ENCODE measurements at places on chromosomes 13 and 19.

- DNase-seq = no peak
Measured at GRCh38 chr13:24027494-24027893, 130.2 kb upstream of the C1QTNF9B start.

DNA sequence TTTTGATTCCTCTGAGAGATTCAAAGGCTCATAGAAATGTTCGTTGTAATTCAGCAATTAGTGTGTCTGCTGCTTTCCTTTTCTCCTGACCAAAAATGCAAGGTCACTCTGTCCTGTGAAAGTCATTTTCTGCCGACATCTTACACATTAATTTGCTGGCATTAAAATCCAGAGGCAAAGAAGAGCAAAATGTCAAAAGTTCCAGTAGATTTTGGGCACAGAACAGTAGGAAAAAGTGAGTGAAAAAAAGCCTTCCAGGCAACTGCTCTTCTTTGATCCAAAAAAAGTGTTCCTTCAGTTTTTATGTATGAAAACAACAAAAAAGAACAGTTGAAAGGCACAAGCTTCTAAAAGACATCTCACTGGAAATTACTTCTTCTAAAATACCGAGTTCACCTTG is 413.8 kb downstream of the FOXO1 start:
- DNase-seq = no peak

GRCh38 chr13:98507282-98507797 is 69.6 kb downstream of the STK24 start:
- DNase-seq = peak; percentile 29

GRCh38 chr19:33649627-33650305 is 28.0 kb downstream of the CHST8 start:
- no peak for DNase-seq

DNA sequence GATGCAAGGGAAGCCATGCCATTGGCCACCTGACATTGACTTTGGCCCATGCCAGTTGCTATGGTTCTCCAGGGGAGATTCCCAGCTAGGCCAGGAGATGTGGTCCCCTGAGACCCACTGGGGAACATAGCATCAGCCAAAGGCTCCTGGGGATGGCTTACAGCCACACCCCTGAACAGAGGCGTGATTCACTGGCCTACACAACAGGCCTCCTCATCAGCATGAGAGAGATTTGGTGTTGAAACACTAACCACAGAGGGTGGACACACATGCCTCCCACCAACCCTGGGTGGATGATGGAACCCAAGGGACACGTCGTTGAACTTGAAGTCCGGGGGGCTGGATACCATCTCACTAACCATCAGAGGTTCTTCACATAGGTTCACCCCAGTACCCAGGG is 14.4 kb downstream of the IQCN start:
- no peak for DNase-seq

GRCh38 chr13:23660249-23660648 is 90.0 kb downstream of the TNFRSF19 start:
- no peak for DNase-seq

DNA sequence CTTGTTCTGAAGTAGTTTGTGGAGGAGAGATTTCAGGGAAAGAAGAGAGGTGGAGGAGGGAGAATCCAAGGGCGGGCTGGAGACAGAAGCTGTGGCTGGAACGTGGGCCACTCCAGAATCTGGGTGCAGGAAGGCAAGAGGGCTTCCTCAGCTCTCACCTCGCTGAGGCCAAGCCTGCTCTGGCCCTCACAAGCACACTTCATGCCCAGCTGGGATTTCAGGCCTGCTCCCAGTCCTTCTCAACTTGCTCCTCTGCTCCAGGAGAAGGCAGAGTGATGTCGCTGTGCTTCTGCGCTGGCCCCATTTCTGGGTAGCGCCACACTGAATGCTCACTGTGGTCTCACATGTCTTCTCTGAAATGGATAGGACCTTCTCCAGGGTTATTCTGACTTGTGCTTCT is 328.8 kb downstream of the FGF9 start:
- DNase-seq = no peak

- DNase-seq = no peak
Measured at GRCh38 chr13:28527629-28528028, 32.7 kb upstream of the FLT1 start.

DNA sequence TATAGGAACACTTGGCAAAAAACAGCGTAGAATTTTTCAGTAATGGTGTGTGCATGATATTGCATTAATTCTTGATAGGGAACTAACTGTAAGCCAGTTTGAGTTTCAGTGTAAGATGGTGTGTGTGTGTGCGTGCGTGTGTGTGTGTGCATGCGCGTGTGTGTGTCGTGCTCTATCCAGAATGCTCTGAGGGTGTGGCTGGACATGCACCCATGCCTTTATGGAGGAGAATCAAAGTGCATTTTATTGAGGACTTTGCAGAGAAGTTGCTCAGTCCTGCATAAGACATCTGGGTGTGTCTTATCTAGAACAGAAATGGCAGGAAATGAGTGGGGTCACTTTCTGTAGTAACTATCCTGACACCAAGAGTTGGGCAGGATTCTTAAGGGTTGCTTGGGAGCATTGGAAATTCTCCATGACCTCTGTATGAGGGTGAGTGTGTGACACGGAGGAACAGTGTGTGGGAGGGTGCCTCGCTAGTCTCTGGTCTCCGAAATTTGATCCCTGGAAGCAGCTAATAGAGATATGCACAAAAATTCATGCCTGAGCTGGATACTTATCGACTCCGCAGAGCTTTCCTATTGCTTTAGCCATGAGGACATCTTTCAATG is 252.2 kb downstream of the TSHZ3 start:
- no peak for DNase-seq

DNA sequence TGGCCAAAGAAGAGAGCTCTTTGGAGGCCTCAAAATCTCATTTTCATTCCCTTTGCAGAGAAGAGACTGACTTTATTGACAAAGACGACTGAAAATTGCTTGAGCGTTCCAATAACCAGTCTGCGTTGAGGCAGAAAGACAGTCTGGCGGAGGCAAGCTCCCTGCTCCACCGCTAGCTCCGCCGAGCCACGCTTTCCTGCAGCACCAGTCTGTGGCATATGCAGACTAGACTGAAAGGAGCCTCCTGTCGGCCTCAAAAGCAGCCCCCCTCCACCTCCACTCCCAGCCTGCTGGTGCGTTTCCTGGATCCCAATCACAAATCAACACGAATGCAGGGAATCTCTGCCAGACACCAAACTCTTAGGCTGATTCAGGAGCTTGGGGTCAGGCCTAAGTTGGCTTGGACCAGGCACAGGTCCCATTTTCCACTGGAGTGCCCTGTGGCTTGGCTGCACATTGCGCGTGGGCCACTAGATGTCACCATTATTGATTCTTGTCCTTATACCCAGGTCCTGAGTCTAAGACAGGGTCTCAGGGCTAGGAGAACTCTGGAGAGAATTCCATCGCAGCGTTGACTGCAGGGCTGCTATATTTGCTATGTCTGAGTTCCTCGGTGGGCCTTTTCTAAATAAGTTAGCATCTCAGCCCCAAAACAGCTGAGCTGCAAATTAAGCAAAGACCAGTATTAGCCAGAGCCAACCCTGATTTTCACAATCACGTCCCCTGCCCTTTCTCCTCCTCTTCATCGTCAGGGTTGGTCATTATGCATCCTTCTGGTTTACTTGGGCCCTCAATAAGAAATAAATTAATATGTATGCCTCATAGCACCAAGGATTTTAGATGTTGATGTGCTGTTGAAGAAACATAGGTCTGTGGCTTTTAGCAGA is 5.2 kb upstream of the ZNF507 start:
- peak; percentile 60 for DNase-seq

GRCh38 chr13:71613066-71613745 is 253.8 kb downstream of the DACH1 start:
- no peak for DNase-seq

- no peak for DNase-seq
Measured at GRCh38 chr13:23865906-23866305, 23.3 kb downstream of the MIPEP start.

DNA sequence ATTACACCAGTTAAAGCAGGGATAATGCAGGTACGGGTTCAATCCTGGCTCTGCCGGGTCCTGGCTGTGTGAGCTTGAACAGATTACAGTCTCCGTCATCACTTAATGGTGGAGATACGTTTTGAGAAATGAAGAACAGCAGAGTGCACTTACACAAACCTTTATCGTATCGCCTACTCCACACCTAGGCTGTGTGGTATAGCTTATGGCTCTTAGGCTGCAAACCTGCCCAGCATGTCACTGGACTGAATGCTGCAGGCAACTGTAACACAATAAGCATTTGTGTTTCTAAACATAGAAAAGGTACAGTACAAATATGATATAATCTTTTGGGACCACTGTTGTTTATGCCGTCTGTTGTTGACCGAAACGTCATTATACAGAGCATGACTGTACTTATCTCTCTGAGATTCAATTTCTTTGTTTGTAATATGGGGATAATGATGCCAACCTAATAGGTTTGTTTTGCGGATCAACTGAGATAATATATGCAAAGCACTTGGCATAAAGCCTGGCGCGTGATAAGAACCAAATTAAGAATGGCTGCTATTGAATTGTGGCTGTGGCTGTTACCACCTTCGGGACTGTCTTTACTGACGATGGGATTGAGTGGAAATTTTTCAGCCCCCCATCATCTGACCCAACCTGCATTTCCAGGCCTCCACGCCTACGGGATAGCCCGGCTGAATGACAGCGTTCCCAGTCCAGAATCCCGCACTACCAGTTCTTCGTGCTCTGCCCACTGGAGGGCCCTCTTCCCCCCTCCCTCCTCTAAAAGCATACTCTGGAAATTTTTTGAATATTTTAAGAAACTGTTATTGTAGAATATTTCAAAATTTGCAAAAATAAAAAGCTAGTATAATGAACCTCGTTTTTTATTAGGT is 11.2 kb downstream of the KRTDAP start:
- no peak for DNase-seq

DNA sequence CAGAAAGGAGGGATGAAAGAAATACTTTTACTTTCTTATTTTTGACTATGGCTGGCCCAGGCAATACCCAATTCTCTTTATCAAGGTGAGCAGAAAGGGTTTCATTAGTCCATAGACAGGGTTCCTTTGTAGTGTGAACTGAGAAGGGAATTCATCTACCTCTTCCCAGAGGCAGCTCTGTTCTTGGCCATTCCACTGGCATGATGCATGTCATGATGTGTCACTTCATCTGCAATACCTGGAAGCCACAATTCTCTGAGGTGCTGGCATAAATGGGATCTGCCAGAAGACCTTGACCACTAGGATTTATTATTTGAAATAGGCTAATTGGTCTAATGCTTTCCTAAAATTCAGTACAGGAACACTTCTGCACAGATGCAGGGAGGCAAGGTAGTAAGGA is 542.8 kb downstream of the RFC3 start:
- no peak for DNase-seq

DNA sequence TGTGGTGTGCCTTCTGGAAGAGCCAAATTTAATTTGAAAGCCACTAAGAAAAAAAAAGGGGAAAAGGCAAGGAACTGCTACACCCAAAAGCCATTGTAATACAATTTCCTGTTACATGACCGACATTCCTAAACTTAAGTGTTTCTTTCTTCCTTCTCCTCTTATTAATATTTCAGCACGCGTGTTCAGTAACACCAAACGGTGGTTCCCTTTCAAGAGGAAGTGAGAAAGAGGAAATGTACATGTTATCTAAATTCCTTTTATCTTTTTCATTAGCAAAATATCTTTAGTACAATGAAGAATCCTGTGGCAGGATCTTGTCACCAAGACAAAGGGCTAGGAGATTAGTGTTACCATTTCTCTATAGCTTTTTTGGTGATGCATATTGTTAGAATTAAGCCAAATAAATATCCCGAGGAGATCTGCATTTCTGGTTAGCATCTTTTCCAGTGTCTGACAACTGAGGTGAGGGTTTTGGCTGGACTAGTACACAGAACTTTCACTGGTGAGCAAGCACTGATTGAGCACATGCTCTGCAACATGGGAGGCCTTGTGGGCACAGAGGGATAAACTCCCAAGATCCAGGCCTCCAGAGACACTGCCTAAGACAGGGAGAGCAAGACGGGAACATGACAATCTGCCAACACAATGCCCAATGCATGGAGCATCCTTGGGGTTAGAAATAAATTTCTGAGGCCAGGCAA is 22.1 kb downstream of the LATS2 start:
- no peak for DNase-seq

DNA sequence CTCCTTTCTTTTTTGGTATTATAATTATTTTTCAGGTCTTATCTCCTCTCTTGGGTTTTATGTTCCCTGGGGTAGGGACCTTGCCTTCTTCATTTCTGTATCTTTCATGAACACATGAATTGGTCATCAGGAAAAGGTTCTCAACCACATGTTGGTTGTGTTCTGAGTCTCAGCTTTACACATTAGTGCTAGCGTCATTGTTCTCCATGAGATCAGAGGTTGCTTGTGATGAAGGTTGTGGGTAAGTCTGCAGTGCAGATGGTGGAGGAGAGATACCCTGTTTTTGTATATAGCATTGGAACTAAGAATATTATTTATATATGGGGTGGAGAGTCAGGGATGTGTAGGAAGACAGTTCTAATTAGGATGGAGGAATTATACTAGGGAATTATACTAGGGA is 24.5 kb upstream of the CEACAM8 start:
- no peak for DNase-seq

DNA sequence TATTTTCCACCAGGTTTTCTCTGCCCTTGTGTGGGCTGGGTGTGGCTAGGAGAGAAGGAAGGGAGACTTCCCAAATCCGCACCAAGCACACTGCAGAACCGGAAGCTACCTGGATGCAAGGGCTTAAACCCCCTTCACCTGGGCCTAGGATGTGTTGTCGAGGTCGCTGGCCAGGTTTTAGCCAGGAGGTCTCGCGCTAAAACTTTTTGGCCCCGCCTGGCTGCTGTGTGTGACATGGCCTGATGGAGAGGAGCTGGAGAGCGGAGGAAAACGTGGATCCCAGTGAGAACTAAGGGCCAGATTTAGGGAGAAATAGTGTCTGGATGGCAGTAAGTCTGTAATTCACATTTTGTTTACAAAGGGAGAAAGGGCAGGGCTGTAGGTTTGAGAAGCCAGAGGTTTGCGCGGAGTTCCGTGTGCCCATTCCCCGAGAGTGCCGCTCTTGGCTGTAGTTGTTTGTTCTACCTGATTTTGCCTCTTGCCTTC is 3.1 kb upstream of the TSHZ3 start:
- DNase-seq = no peak

DNA sequence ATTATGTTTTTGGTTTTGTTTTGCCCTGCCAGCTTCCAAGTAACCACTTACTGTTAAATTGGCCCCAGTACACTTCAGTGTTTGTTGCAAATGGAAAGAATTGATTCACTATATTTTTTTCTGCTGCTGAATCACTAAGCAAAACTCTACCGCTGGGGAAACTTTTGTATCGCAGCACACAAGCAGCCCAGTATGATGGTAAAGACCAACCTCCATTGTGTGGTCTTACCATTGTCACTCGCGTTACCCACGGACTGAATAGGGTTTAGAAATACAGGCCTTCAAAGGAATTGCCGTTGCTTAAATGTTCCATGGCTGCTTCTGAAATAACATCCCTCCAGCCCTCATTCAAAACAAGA is 7.9 kb downstream of the SPATA13 start:
- DNase-seq = no peak

All from brain microvascular endothelial cell (primary cell).